ENCODE measurements at places on chromosomes 6 and 20.

GRCh38 chr6:156825475-156825874, 48.3 kb downstream of the ARID1B start:
- DNase-seq, result no peak

GRCh38 chr6:7630792-7631191, 40.8 kb downstream of the SNRNP48 start:
- no peak for DNase-seq

GRCh38 chr20:32474967-32475811, 109.9 kb downstream of the NOL4L start:
- no peak for DNase-seq

GRCh38 chr6:137912813-137913212, 45.8 kb downstream of the TNFAIP3 start:
- no peak for DNase-seq

GRCh38 chr20:62755817-62756724, 40.2 kb upstream of the MRGBP start:
- DNase-seq, result peak; percentile 16

DNA sequence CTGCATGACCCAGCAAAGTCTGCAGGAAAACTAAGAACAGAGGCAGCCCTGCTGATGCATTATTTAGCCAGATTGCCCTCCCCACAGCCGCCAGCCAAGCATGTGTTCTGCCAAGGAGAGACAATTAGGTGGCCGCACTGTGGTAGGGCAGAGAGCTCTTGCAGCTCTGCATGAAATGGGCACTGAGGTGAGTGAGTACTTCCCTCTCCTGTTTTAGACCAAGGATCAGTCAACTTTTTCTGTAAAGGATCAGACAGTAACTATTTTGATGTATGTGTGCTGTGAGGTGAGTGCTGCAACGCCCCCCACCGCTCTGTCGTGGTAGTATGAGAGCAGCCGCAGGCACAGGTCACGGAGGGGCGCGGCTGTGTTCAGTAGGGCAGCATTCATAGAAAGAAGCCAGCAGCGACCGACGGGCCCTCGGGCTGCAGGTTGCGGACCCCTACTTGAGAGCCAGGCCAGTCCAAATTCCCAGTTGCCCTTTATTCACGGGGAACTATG, 23.8 kb upstream of the FAM50B start:
- DNase-seq, result peak; percentile 19
